ENCODE measurements at places on chromosomes 5 and 9. TPM values are rescaled to one million over a fixed set of nuclear protein-coding genes. Genes with fewer than 3 reads are reported as not detected.

- DNase-seq, result no peak
Observed at GRCh38 chr5:29079771-29080170, 2041.4 kb upstream of the CDH9 start.

Gene COL15A1
- polyA plus RNA-seq, result 226 TPM

Gene CCNI2
- polyA plus RNA-seq, result not detected

GRCh38 chr9:19940811-19941535 is 152.1 kb upstream of the SLC24A2 start:
- no peak for DNase-seq

- DNase-seq, result peak; percentile 30
Observed at GRCh38 chr9:122332083-122332482, 38.7 kb upstream of the PTGS1 start.

DNA sequence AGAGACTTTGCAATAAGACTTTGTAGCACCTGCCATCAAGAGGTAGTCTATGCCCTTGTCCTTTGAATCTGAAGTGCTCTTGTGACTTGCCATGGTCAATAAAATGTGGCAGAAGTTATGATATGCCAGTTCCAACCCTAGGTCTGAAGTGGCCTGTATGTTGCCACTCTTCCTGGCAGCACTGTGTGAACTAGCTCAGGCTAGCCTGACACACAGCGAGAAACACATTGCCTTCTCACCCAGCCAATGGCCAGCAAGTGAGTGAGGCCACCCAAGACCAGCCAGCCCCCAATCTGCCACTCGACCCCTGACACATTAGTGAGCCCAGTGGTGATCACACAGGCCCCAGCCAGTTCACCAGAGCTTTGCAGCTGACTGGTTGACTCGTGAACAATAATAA is 52.7 kb upstream of the OSMR start:
- DNase-seq, result no peak

Gene PDCD1LG2
- polyA plus RNA-seq, result 1.2 TPM

Gene SPINK7
- not detected for polyA plus RNA-seq

- DNase-seq, result no peak
Observed at GRCh38 chr9:119588874-119589744, 219.9 kb upstream of the BRINP1 start.

DNA sequence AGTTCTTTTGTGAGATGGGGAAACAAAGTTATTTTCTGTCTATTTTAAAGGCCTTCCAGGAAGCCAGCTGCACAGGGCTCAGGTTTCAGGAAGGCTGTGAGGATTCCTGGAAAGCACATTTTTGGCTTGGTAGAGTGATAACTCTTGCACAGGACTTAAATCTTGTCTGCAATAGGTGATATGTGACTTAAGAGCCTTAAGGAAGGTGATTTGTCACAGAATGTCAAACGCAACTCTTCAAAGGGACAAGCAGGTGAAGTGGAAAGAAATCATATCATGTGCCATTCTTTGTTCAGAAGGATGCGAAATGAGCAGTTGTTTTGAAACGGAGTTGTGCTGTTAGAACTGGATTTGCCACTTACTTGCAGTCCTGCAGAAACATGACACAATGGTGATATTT is 459.3 kb downstream of the MAT2B start:
- DNase-seq, result peak; percentile 53

GRCh38 chr9:93576258-93577077 is at the start of gene PHF2:
Gene PHF2 (plus strand): TSS chr9:93576584. CDS start chr9:93576774, 190 bp downstream.
- DNase-seq, result peak; percentile 15

Gene SLC1A1
- polyA plus RNA-seq, result 0.92 TPM

DNA sequence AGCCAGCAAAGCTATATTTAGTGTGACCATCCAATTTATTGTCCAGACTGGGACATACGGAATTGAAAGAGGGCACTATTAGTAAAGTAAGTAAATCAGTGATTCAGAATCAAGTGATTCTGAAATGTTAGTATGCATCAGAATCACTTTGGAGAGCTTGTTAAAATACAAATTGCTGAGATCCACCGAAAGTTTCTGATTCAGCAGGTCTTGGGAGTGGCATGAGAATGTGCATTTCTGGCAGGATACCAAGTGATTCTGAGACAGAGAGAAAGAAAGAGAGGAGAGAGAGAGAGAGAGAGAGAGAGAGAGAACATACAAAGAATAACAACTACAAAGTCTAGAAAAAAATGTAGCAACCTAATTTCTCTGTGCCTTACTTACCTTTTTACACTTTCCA is 65.4 kb upstream of the ASTN2 start:
- no peak for DNase-seq

Gene SPAG8
- polyA plus RNA-seq, result 1.1 TPM

- no peak for DNase-seq
Observed at GRCh38 chr5:86565197-86565789, 52.4 kb upstream of the COX7C start.

GRCh38 chr5:65866837-65867521 is 59.4 kb upstream of the ERBIN start:
- DNase-seq, result no peak

Gene CDH6
- 3.6 TPM for polyA plus RNA-seq

Gene HMCN2
- polyA plus RNA-seq, result 11.7 TPM

DNA sequence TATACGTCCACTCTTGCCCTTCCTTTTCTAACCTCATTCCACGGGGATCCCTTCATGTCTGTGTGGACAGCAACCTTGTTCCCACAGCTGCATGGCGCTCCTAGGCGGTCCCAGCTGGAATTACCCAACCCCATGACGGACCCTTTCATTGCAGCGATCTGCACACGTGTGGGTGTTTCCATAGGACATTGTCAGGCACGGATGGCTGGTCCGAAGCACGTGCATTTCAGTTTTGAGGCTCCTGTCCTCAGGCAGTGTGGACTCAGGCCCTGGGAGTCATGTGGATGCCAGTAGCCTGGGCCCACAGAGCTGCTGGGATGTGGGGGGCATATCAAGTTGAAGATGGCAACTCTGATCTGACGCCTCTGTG is 15.0 kb downstream of the CARD19 start:
- DNase-seq, result no peak

Gene FBP2
- polyA plus RNA-seq, result 34.3 TPM

Gene AFAP1L1
- 98.1 TPM for polyA plus RNA-seq

- DNase-seq, result peak; percentile 96
Observed at GRCh38 chr5:36657563-36657995, 51.2 kb downstream of the SLC1A3 start.

Gene EQTN
- not detected for polyA plus RNA-seq

Gene N4BP3
- 17.1 TPM for polyA plus RNA-seq

DNA sequence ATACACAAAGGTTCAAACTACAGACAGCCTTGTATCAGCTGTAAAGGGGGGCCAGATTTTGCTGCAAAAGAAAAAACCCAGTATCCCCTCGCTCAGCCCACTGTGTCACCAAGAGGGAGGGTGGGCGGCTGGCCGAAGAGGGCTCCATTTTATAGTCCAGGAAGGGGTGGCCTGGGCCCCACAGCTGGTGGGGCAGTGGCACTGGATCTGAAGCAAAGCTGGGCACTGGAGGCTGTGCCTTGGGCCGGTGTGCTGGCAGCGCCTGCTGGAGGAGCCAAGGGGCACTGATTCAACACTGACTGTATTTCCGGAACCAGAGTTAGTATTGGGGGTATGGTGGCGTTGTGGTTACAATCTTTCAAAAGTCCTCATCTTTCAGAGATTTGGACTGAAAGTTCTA is 9.1 kb downstream of the BRD3 start:
- no peak for DNase-seq

- no peak for DNase-seq
Observed at GRCh38 chr5:74638544-74638969, 2.0 kb downstream of the ENC1 start.

GRCh38 chr9:118761016-118761790 is 608.0 kb downstream of the BRINP1 start:
- no peak for DNase-seq

- no peak for DNase-seq
Observed at GRCh38 chr5:127233590-127233989, 57.0 kb upstream of the MEGF10 start.

DNA sequence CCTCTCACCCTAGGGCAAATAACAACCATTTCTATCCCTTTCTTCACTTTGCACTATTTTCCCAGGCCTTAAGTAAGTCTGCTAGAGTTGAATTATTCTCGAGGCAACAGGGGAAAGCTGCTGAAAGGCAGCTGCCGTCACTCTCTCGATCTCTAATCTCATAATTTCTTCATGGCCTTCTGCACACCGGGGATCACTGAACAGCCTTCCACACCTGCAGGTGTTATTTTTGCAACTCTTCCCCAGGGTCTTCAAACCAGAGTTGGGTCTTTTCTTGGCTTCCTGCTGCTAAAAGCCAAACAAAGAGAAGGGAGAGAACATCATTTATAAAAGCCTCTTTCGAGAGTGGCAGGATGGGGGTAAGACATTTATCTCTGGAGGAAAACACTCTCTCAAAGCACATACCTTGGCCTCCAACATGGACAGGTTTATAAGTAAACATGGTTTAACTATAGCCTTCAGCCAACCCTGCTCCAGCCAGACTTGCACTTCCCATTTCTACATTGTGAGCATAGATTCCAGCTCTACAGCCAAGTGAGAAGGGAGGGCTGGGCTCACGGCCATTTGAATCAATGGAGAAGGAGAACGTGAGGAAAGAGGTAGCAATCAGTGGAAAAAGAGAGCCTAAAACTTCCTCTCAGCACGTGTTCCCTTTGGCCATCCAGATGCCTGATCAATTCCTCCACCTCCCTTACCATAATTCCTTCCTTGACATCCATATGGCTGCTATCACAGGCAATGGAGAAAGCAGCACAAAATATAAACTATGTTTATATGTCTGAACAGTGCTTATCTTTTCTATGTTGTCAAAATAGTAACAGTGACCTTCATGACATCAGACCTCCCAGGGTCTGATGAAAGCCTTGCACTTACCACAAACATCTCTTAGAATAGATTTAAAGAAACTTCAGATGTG is 464.9 kb downstream of the TLE1 start:
- DNase-seq, result peak; percentile 5

GRCh38 chr9:92696619-92697018 is 26.7 kb upstream of the IPPK start:
- DNase-seq, result no peak

Gene SPINK4
- polyA plus RNA-seq, result not detected

Gene PCDHA7
- polyA plus RNA-seq, result 0.15 TPM

Gene ADRB2
- polyA plus RNA-seq, result 0.88 TPM

GRCh38 chr5:173669483-173669882 is 53.0 kb upstream of the BOD1 start:
- DNase-seq, result no peak

DNA sequence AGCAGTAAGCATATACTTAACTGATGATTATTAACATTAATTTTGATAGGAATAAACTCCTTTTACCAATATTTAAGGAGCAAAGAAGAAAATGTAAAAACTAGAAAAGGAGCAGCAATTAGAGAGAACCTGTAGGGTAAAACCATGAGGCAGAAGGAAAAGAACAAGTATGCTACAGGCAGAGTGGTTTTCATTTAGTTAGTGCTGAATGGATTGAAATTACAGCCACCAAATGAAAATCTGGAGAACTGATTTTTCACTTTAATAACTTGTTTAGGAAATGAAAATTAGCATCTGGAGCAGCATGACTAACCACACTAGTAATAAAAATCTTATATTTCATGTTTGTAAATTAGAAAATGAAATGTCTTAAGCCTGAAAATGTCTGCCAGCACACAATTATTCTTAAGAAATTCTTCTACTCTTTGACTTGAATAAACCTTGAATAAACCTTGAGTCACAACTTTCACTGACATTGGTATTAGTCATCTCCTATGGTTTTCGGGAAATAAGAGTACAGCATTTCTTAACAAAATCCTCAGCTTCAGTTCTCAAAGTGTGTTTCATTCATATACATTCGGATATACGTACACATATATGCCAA is 1504.9 kb upstream of the C9orf72 start:
- no peak for DNase-seq

GRCh38 chr5:67170767-67171166 is 25.8 kb downstream of the CD180 start:
- no peak for DNase-seq

- DNase-seq, result no peak
Observed at GRCh38 chr5:127012916-127013315, 17.4 kb downstream of the MARCHF3 start.

Gene AQP7
- polyA plus RNA-seq, result 1.5 TPM

Gene GPR21
- polyA plus RNA-seq, result not detected

GRCh38 chr5:40052808-40053207 is 626.9 kb upstream of the PTGER4 start:
- no peak for DNase-seq

DNA sequence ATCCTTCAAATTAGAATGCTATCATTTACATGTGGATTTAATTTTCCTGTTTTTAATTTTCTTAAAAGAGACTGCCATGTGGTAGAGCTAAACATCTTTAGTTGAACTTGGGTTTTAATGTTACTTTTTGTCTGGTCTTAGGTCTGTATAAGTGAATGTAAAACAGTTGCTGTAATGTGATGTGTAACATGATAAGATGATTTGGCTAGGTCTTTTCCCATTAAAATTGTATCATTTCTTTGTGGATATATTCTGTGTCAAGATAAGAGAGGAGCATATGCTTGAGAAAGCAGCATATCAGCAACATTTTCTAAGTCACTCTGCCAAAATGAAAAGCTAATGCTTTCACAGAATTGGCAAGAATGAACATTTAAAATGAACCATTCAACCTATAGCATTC is 18.5 kb downstream of the TMEM167A start:
- no peak for DNase-seq

DNA sequence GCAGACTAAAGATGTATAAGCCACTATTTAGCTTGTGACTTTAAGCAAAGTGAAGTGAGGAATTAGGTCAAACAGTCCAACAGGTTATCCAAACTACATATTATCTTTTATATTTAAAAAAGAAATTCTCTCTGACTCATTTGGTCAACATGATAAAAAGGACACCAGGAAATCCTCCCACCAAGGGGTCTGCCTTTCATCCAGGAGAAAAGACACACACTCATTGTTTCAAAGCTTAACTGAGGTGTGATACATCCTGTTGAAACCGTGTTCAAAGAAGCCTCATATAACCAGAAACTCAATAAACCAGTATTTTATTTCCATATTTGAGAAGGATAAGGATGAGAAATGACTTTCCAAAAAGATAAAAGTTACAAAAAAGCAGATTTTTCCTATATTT is 417.1 kb downstream of the HCN1 start:
- no peak for DNase-seq

DNA sequence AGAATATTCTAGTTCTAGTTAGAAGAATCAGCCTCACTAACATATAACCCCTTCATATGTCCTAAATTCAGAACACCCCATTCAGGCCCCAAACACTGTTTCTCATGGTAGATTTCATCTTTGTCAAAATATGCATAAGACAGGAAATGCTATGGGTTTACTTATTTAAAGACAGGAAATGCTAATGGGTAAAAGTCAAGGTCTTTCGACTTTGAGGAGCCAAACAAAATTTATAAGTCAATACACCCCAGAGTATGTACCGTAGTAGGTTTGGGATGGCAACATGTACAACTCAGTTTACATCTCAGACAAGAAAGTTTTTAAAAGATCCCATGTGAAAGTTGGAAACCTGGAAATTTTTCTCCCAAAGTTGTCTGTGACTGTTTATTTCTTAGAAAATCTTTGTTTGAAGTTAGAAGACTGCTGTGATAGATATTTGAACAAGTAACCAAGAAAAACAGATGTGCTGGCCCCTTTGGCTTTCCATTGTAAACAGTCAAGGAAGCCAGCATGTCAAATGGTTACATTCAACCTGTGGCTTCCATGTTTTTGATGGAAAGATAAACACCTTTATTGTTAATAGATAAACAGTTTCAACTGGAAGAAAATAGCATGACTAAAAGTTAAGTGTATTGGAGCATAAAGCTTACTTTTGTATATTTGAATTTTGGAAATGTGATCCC is 102.2 kb downstream of the INIP start:
- no peak for DNase-seq
